NCI-H1092 treated with DMSO at 0.1 percent for 48 hours (cell line): ENCODE measurements at places on chromosomes 13 and 19.
A peak's percentile ranks its signal among the peaks of the same experiment; 100 is the strongest.

DNA sequence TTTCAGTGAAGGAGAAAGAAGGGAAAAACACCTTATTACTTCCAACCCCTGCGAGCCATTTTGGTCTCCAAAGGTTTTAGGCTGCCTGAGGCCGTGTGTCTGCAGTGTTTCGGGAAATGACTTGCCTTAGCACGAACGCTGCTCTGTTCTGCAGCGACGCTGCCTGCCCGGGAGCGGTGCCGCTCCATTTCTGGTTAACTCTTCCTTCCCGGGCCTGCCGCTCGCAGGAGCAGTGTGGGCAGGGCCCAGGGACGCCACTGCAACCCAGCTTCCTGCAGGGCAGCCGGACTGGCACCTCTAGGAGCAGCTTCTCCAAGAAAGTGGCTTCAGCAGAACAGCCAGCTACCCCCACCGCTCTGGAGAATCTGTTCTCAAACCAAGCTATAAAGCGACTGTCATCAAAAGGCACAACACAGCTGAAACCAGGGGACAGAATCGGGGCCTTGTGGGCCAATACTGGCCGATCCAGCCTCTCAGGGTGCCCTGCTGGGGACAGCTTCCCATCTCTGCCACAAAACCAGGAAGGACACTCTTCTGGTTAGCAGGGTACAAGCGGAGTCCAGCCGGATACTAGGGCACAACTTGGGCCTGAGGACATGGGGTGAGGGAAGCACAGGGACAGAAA is 72.2 kb downstream of the KCTD15 start:
- DNase-seq = no peak

GRCh38 chr19:45526143-45526542 is 18.9 kb downstream of the VASP start:
- no peak for DNase-seq

GRCh38 chr13:31875134-31875533 is 135.8 kb downstream of the RXFP2 start:
- DNase-seq = no peak

- DNase-seq = no peak
Measured at GRCh38 chr19:38744874-38745273, 600 bp upstream of the CAPN12 start.

- no peak for DNase-seq
Measured at GRCh38 chr13:98004107-98004506, 50.6 kb downstream of the IPO5 start.

DNA sequence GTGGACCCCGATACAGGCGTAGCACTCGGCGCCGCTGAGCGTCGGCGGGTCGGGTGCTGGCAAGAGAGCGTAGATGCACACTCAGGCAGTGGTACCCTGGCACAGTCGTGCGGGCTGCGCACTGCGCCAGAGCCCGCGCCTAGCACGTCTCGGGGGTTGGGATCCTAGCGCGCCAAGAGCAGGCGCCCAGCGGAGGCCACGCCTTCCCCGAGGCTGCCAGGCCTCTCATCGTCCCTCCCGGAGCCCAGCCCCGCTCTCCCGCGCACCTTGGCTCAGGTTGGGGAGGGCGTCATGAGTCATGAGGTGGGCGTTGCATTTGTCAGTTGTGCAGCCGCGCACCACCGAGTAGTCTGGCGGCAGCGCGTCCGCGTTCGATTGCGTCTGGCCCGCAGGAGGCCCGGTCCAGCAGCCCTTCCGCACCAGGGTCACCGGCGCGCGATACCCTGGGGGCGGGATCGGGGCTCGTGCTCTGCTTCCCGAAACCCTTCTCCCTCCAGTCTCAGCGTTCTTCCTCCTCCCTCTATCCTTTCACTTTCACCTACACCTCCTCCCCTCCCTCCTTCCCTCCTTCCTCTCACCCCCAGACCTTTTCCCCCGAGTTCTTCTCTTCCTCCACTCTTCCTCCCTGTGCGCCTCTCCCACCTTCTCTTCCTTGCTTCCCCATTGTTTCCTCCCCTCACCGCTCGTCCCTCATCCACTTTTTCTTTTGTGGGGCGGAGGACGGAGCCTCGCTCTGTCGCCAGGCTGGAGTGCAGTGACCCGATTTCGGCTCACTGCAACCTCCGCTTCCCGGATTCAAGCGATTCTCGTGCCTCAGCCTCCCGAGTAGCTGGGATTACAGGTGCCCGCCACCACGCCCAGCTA is 3.5 kb downstream of the LYPD5 start:
- DNase-seq = peak; percentile 35

DNA sequence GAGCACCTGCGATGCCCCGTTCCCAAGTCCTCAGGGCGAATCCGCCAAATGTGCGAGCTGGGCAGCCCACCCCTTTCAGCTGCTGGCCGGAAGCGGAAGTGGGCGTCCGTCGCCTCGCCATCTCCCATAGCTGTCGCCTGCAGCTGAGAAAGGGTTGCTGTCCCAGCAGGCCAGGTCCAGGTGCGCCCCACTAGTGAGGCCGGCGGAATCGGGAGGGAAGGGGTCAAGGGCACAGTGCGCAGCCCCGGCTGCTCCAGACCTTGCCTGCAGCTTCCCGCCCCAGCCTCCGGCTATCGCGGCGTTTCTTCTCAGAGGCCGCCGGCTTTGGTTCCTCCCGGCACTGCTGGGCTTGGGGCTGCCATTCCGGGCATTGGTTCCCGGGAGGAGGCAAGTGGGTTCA is at the start of gene ZNF177:
Gene ZNF177 (plus strand): TSS at position 109 of the 400 bp plus-strand sequence. CDS start 15,299 bp downstream, outside the sequence.
- peak; percentile 30 for DNase-seq

DNA sequence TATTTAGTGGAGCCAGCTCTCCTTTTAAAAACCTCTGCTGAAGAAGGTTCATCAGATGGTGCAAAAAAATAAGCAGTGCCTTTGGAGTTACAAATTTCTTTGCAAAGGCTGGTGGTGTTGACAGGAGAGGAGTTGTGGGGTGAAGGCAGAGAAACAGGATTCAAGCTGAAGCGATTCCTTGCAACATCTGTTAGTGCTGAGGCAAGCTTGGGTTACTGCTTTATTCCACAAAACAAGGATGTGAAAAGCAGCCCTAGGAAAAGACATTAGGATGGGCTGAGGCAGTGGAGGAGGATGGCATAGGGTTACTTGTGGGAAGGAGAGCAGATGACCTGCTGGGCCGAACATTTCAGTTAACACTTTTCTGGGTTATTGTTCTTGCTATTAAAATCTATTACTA is 390.7 kb downstream of the DLEU7 start:
- no peak for DNase-seq

DNA sequence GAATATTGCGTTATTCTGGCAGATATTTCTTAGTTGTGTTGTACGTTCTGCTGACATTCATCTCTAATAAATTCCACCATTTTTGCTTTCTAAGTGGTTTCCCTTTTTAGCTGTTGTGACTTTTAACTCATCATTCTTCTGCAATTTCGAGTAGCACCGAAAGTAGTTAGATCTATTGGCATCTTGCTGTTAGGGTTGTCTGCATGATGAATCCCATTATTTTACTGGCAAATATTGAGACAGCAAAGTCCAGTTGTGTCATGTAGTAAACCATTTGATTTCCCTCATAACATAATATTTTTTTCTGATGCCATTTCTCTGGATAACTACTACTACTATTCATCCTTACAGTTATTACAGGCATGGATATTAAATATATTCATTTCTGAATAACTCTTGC is 143.9 kb downstream of the SLITRK1 start:
- DNase-seq = no peak

DNA sequence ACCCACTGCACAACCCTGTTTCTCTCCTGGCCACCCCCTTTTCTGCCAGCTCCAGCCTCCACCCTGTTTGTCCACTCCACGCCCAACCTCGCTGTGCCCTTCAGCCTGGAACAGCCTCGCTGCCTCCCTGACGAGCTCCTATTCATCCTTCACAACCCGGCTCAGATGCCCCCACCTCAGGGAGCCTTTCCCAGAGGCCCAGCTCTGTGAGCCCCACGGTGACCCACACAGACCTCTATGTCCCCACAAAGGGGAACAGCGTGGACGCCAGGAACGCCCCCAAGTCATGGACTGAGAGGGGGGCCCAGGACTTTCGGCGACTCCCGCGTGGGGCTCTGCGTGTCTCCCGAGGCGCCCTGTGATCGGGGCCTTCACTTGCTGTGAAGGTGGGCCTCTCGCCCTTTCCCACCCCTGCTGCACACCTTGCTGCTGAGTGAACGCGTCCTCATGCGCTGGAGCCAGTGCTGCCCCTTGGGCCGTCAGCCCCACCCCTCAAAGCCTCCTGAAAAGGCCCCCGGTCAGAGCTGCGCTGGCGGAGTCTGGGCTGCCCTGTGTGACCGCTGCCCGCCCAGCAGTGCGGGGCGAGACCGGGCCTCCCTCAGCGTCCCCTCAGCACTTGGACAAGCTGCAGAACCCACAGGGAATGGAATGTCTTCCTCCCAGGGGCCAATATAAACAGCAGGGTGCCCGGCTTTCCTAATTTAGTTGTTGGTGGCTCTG is 40.0 kb downstream of the ADPRHL1 start:
- no peak for DNase-seq

- DNase-seq = no peak
Measured at GRCh38 chr13:41061914-41062837, 867 bp downstream of the WBP4 start.

DNA sequence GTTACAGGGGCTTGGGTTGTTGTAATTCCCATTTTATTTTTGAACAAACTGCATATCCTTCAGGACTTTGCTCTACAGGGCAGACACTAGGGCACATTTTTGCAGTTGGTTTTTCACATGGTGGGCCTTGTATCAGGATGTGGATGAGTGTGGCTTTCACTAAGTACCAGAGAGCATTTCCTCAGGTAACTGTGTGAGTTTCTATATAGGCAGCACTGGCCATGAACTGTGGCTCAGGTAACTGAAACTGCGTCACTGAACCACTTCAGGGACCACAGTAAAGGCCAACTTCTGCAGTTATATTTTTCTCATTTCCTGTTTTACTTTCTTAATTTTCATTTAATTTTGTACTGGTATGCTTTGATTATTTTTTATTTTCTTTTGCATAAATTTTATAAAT is 166.5 kb downstream of the ZNF486 start:
- DNase-seq = no peak

- peak; percentile 46 for DNase-seq
Measured at GRCh38 chr19:3029065-3029923, at the start of gene TLE2. Gene TLE2, minus strand, starts transcription at chr19:3029280. Its CDS starts 376 bp downstream, at chr19:3028904.

GRCh38 chr19:3357992-3358688 is 8.2 kb upstream of the NFIC start:
- DNase-seq = no peak

GRCh38 chr19:17841371-17841809 is 6.4 kb downstream of the JAK3 start:
- no peak for DNase-seq

- DNase-seq = no peak
Measured at GRCh38 chr13:73497430-73497829, 438.6 kb downstream of the KLF5 start.

DNA sequence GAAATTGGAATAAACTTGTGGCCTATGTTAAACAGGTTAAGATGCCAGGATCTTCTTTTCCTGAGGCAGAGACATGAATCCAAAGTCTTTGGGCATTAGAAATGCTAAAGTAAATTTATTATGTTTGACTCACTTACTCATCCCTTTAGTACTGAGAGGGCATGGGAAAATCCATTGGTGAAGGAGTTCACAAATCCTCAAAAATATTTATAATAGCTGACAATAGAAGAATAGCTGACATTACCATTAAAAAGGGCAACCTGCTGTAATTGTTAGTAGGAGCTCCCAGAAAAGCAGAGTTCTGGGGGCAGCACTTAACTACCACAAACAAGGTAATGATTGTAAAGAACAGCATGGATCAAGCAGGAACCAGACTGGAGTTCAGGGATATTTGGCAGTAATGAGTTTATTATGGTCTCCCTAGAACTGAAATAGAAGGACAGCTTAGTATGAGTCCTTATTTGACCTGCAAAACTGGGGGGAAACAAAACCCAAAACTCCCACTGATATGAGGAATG is 285.8 kb upstream of the KLHL1 start:
- DNase-seq = no peak

DNA sequence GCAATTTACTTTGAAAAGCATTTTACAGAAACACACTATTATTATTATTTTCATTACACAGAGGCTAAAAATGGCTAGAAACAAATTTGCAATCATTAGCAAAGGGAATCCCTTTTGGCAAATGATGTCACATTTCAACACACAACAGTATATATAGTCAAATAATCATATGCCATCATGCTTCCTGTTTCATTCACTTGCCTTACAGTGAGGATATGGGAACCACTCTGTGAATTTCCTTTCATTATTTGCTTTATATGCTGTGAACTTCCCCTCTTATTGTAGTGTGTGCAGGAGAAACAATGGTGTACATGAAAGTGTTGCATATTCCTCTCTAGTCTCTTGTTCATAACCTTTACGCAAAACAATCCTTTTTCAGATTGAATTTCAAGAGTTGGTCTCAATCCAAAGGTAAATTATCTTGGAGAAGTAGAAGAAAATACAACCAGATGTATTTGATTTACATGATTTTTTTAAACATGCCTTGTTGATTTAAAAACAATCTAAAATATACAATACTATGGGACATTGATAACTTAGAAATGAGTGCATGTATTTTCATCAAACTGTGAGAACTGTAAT is 657.3 kb downstream of the EFNB2 start:
- no peak for DNase-seq

DNA sequence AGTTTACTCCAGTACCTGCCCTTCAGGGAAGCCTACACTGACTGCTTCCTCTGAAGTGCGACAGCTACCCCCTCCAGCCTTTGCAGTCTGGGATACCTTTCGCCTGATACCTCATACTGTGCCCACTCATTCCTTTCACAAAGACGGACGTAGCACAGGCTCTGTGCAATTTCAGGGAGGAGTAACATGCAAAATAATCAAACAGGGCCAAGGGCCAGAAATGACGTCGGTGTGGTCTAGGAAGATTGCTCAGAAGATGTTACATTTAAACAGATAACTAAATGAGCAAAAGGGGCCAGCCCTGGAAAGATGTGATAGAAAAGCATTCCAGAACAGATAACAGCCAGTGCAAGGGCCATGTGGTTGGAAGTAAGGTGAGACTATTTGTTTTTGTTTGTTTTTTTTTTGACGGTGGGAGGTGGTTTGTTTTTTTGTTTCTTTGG is 6.6 kb upstream of the DDX39A start:
- DNase-seq = no peak

GRCh38 chr13:75437582-75438318 is 44.2 kb downstream of the TBC1D4 start:
- DNase-seq = no peak

DNA sequence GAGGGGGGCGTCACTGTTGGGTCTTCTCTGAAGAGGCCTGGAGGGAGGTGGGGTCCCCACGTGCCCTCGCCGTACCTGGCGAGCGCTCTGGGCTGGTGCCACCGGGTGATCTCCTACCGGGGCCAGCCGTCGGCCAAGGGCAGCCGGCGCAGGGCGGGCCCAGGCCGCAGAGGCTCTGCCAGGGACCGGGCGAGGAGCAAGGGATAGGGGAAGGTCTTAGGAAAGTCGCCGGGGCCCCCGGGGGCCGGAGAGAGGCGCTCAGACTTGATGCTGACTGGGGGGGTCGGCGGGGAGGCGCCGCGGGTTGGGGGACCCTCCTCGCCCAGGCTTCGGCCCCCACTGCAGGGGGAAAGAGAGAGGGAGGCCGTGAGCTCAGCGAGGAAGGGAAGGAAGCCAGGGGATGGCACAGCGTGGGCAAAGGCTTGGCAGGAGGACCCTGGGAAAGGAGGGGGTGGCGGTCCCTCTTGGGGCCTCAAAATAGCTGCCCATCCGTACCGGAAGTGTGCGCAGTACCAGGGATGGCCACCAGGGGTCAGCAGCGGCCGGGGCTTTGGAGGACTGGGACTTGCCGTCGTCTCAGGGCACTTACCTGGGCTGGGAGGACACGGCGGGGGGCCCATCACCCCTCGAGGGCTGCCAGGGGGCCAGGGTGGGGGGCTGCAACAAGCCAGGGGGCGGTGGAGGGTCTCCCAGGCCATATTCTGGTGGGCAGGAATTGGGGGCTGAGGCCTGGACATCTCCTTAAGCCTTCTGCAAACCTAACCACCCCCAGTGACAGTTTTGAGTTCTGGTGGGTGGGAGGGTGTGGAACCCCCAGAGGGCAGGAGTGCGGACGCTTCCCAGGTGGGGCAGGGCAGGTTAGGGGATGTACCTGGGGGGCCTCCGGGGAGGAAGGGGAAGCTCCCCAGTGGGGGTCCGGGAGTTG is 7.7 kb upstream of the TMEM161A start:
- DNase-seq = peak; percentile 47
